ENCODE measurements at places on chromosomes 7 and 10.

GRCh38 chr10:120436439-120437112, 20.5 kb upstream of the PLPP4 start:
- DNase-seq = no peak

- no peak for DNase-seq
Observed at GRCh38 chr7:16317406-16317805, 103.9 kb downstream of the CRPPA start.

DNA sequence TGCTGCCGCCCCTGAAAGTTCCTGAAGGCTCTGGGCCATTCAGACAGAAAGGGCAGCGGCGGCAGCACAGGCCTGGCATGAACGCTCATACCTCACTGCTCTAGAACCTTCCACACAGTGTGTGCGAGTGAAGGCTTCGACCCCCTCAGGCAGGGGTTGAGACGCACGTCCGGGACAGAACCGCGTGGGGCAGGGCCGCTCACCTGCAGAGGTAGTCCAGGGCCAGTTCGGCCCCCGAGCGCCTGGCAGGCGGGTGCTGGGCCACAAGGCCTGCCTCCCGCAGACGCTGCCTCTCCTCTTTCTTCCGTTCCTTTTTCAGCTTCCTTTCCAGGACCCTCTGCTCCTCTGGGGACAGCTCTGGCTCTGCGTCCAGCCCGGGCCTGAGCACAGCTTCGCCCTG, 26.8 kb downstream of the CYP2W1 start:
- no peak for DNase-seq

DNA sequence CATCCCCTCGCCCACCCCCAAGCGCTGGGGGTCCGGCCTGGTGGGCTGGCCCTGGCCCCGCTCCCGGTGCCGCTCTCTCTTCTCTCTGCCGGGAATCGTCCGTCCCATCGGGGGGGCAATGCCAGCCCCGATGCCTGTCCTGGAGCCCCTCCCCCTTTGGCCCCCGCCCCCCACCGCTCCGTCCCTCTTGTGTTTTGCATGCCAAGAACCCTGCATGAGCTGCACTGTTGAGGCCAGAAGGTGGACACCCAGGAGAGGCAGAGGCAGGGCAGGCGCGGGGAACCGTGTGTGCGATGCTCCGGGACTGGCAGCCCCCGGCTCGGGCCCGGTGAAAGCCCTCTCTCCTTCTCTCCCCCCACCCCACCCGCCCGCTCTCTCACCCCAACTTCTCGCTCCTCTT, 22.1 kb upstream of the HSPB1 start:
- no peak for DNase-seq

DNA sequence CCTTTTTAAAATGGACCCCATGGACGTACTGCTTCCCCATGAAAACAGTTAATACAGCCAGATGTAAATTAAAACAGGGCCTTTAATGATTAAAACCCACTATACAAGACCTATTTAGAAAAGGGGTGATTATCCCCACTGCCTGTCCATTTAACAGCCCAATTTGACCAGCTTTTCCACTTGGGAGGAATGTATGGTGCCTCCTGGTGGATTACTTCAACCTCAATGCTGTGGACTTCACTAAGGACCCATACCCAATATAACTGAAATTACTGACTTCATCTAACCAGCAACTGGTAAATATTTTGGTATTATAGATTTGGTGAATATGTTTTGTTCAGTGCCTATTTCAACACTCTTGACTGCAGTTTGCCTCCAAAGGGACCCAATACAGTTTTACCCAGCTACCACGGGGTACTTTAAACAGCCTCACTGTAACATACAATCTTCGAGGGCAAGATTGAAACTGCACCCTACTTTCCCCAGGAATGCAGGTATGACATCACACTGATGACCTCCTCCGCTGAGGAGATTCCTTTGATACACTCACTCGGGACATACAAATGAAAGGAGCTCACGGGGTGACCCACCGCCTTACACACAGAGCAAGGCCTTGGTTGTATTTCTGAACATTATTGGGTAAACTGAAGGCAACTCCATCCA, 192.8 kb downstream of the DNAJC1 start:
- DNase-seq = no peak

- DNase-seq = no peak
Observed at GRCh38 chr7:69090936-69091335, 507.3 kb upstream of the AUTS2 start.

GRCh38 chr7:13751766-13752165, 237.7 kb downstream of the ETV1 start:
- no peak for DNase-seq

DNA sequence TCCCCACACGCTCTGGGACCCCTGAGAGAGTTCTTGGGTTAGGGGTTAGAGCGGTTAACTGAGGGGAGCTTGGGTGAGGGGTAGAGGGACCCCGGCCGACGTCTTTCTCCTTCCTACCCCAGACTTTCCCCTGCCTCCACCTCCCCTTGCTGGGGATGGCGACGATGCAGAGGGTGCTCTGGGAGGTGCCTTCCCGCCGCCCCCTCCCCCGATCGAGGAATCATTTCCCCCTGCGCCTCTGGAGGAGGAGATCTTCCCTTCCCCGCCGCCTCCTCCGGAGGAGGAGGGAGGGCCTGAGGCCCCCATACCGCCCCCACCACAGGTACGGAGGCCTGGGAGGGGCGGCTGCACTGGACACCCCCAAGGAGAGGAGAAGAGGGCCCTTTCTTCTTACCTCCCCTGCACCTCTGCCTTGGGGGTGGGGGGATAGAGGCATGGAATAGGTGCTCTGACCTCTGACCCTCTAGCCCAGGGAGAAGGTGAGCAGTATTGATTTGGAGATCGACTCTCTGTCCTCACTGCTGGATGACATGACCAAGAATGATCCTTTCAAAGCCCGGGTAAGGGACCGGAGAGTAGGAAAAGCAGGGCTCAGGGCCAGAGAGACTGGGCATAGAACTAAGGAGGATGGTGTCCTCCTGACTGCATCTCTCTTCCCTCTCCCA, 1.1 kb downstream of the ZYX start:
- DNase-seq = no peak

GRCh38 chr10:132178672-132179545, 7.8 kb upstream of the DPYSL4 start:
- DNase-seq = no peak

DNA sequence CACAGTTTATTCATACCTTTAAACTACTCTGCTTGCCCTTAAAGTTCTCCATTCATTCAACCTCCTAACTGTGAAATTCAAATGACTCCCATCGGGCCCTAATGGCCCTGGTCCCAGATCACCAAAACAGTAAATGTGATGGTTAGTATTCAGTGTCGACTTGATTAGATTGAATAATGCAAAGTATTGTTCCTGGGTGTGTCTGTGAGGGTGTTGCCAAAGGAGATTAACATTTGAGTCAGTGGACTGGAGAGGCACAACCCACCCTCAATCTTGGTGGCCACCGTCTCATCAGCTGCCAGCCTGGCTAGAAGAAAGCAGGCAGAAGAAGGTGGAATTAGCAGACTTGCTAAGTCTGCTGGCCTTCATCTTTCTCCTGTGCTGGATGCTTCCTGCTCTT, 80.1 kb upstream of the PLXNA4 start:
- no peak for DNase-seq

- DNase-seq = no peak
Observed at GRCh38 chr7:149759093-149759860, 14.1 kb downstream of the ZNF467 start.

GRCh38 chr7:2825559-2826227, 18.4 kb downstream of the GNA12 start:
- no peak for DNase-seq

- DNase-seq = no peak
Observed at GRCh38 chr10:43585046-43585445, 10.6 kb upstream of the ZNF239 start.

DNA sequence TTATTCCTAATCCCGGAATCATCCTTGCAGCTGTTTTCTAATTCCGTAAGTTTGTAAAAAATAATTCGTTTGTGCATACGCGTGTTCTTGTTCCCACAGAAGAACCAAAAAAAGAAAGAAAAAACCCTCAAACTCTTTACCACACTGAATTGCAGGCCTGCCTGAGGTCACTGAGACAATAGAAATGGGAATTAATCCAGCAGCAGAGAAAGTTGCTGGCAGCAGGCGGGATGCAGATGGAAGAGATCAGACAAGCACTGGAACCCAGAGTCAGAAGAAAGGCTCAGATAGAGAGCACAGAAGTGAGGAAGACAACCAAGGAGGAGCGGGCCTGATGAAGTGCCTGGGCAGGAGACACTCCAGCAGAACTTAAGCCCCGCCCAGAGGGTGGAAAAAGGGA, 141.5 kb upstream of the VWC2 start:
- DNase-seq = no peak

DNA sequence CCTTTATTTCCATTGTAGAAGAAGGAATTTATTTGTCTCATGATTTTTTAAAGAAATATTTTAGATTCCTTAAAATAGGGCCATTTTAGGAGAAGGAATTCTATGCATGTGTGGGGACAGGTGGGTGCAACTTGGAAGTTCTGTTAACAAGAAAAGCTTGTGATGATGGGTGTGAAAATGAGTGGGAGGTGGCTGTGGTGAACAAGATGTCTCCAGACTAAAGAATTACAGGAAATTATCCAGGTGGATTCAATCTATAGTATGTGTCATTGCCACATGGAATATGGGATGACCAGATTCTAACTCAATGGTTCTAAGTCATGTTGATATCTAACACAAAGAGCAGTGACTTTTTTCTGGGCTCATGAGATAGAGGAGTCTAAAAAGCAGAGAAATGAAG, 229.6 kb upstream of the IGFBP3 start:
- no peak for DNase-seq

GRCh38 chr7:106806556-106806955, 58.5 kb upstream of the PIK3CG start:
- no peak for DNase-seq

- DNase-seq = no peak
Observed at GRCh38 chr10:52952391-52953055, 179.9 kb upstream of the MBL2 start.

DNA sequence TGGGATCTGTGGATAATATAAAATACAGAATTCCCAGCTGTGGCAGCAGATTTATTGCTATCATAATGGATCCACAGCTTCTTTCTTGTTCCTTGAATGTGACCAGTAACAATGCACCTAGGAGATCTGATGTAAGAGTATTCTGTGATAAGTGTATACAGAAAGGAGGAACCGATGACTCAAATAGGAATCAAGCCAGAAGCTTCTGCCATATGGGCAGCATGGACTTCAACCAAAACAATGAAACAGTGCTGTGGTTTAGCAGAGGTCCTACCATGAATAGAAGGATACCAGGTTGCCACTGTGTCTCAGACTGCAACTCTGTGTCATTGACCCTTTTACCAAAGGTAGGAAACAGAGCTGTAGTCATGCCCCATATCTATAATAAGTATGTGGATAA, 81.8 kb downstream of the PTPRZ1 start:
- no peak for DNase-seq

- DNase-seq = no peak
Observed at GRCh38 chr7:29202651-29203069, 8.1 kb downstream of the CHN2 start.

GRCh38 chr10:105615715-105616365, 974.8 kb downstream of the SORCS3 start:
- DNase-seq = no peak

GRCh38 chr10:123391275-123392028, 237.2 kb downstream of the BUB3 start:
- no peak for DNase-seq

DNA sequence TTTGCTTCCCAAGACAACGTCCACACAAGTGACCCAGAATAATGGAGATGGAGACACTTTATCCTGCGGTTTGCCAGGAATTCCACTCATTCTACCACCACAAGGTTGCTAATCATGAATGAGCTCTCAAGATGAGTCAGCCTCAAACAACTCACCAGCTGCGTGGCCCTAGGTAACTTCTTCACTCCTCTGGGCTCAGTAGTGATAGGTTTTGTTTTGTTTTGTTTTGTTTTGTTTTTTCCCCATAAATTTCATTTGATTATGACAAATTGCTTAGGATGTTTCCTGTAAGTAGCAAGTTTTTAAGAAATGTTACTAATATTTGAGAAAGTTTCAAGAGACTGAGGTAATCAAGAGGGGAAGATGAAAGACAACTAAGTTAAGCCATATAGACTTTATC, 286.8 kb downstream of the PARD3 start:
- DNase-seq = no peak

GRCh38 chr10:59587083-59587755, 122.4 kb downstream of the SLC16A9 start:
- no peak for DNase-seq

GRCh38 chr7:152663148-152663740, 12.7 kb downstream of the XRCC2 start:
- DNase-seq = no peak

DNA sequence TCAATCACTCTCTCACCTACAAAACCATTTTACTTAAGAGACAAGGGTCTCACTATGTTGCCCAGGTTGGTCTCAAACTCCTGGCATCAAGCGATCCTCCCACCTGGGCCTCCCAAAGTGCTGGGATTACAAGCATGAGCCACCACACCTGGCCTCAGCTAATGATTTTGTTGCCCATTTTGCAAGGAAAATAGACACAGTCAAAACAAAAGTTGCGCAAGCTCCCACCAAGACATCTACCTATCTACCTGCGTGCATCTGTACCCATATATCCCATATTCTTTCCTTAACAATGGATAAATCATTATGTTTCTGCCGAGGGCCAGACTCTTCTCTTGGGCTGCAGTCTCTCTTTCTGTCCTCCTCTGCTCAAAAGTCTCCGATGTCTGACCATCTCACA, 67.3 kb downstream of the APBB1IP start:
- no peak for DNase-seq

DNA sequence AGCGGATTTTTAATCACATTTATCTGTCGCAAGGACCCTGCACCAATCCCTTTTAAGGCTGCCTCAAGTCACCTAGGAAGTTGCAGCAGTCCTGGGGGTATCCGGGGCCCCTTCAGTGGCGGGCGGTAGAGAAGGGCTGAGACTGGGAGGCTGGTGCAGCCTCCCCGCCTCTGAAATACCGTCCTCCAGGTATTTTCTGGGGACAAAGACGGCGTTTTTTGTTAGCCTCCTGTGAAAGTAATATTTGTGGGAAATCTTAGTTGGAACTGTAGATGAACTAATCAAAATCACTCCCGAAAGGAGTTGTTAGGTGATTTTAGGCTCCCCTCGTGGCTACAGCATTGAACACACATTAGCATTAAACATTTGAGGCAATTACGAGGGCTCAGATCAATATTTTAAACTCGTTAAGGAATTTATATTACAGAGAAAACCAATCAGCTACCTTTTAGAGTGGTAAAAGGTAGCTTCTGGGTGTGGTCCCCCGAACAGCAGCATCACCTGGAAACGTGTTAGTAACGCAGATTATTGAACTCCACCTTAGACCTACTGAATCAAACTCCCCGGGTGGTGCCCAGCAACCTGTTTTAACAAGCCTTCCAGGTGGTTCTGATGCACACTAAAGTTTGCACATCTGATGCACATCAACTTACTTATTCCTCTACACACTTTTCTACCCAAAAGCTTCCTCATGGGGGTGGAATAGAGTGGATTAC, 530 bp upstream of the ANXA7 start:
- DNase-seq = no peak

- DNase-seq = no peak
Observed at GRCh38 chr10:121064491-121064890, 213.3 kb downstream of the WDR11 start.

Data from AML-193 (cell line).